Fibroblast of the conjunctiva (primary cell): ENCODE measurements at places on chromosomes 5 and 9.

DNA sequence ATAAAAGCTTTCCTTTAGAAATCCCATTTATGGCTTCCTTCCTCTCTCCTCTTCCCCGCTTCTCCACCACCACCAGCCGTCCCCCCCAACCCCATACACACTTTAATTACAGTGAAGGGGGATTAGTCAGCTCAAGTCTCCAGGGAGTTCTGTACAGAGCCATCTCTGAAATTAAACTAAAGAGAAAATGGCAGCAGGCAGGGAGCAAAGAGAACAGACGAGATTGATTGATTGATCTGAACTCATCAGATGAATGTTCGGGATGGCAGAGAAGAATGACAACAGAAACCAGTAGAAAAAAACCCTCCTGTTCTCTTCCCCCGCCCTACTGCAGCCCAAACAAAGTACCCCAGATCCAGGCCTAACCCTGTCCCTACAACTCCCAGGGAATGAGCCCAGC lies 241.7 kb upstream of the PANK3 start:
- no peak for DNase-seq

GRCh38 chr5:3201941-3202340 lies 393.7 kb upstream of the IRX1 start:
- no peak for DNase-seq

GRCh38 chr5:146646441-146646840 lies 130.5 kb upstream of the GPR151 start:
- no peak for DNase-seq

DNA sequence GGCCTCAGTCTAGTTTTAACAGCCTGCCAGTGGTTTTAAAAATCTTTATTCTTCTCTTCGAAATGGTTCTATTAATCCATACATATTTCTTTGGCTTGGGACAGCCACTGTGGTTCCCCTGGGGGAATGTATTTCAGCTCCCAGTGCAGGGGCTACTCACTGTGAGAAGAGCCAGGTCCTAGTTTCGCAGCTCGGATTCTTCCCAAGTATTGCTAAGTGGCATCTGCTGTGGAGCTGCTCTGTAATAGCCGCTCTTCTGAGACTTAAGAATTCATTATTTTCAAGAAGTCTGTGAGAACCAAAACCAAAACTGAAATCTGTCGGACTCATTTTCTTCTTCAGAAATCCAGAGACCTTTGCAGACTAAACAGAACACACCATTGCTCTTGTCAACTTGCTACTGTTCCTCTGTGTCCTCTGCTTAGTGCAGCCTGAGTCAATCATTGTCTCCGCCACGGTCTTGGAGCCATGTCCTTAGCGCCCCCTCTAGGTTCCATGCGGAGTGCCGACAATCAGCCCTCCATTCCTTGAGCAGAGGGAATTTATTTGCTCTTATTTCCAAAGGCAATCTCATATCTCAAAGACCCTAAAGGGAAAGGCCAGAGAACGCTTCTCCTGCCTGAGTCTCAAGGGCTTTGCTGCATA lies 478.2 kb downstream of the SPATA31D1 start:
- peak; percentile 6 for DNase-seq

- no peak for DNase-seq
These were observed 70.8 kb downstream of the MACROH2A1 start for GRCh38 chr5:135328128-135328687.

DNA sequence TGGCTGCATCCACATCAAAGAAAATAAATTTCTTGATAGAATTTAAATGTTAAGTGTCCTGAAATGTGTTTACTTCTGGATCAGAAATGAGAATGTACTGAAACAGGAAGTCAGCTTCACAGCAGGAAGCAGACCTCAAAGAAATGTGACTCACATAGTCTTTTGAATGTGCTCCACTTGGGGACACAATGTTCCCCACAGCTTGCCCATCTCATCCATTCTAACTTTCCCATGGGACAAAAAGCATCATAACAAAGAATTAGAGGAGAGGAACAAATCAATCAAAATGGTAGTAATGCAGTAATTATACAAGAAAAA lies 85.7 kb downstream of the GRAMD2B start:
- DNase-seq: no peak

DNA sequence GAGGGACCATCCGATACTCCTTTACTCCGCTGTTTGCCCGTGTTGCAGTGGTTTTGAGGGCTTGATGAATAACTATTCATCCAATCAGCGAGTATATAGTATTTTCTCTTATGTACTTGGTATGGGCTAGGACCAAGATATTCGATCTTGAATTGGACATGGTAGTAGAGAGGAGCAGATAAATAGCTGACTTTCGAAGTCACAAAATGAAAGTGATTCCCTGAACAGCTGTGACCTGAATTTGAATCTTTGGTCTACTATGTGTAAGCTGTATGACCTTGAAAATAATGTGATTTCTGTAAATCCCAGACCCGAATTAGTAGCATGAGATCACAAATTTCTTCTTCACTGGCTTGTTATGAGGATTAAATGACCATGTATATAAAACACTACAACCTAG lies 134.4 kb downstream of the TUSC1 start:
- DNase-seq: no peak

DNA sequence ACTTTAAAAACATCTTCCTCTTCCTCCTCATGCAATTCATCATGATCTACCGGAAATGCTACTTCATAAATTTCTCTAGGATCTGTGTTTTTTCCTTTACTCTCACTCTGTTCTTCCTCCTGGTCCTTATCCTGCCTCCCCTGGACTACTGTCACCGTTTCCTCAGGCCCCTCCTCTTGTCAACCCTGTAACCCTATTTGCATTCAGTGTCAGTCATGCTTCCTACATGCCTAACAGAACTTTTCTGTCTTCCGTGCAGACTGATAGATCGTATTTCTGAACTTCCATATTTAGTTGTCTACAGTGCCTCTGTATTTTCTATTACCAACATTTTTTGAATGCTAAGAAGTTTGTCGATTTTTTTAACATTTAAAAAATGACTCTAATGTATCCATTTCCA lies 27.3 kb downstream of the HTR4 start:
- no peak for DNase-seq

- no peak for DNase-seq
These were observed 140.6 kb downstream of the ERCC6L2 start for GRCh38 chr9:96015876-96016686.

DNA sequence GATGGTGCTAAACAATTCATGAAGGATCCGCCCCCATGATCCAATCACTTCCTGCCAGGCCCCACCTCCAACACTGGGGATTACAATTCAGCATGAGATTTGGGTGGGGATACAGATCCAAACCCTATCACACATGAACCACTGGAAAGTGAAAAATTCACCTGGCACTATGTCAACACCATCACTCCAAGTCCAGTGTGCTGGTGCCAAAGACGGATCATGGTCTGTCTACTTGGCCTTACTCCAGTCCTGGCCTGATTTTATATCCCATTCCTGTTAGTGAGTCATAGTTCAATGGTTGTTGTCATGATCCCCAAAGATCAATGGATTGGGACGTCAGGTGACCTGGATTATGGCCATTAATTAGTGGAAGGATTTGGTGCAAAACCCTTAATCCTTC lies 147.4 kb upstream of the RPS23 start:
- peak; percentile 65 for DNase-seq

DNA sequence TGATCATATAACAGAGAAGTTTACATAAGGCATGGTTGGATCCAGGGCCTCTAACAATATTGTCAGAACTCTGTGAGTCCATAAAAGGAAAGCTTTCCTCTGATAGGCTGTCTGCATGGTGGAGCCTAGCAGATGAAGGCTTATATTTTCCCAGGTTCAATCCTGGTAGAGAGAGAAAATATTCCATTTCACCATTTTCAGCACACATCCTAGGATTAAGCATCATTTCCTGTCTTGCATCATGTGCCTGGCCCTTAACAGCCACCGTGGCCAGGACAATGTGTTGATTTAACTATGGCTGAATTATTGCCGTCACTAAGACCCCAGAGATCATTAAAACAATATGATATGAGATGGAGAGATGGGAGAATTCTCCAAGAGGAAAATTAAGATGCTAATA lies 90.9 kb upstream of the GRIA1 start:
- DNase-seq: no peak

GRCh38 chr9:107018861-107019545 lies 156.0 kb downstream of the ZNF462 start:
- peak; percentile 46 for DNase-seq

DNA sequence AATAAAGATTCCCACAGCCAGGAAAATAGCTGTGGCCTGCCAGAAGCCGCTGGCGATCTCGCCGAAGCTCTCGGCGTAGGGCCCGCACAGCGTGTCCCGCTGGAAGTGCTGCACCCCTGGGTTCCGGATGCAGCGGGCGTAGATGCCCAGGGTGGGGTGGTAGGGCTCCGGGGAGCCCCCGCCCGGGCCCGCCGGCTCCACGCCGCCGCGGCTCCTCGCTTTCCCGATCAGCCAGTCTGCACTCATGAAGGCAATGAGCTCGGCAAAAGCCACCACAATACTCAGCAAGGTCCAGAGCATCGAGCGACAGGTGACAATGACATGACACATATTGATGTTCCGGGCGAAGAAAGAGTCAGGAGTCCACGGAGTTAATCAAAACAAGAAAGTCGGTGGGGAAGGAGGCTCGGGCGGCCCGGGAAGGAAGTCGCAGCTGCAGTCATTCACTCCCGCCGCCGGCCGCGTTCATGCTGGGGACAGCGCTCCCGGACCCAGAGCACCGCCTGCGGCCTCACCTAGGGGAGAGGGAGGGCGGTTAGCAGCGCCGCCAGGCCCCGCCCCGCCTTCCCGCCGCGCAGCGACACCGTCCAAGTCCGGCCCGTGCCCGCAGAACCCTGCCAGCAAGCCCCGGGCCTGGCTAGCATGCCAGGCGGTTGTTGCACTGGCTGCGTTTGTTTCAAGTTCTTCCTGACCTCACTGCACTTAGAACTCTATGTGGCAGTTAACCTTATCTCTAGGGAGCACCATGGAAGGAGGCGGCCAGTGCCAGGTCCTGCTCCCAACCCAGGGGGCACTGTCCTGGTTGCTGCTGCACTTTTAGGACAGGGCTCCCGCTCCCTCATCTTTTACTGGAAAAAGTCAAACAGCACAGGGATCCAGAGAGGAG lies 138.4 kb downstream of the LHFPL2 start:
- no peak for DNase-seq

DNA sequence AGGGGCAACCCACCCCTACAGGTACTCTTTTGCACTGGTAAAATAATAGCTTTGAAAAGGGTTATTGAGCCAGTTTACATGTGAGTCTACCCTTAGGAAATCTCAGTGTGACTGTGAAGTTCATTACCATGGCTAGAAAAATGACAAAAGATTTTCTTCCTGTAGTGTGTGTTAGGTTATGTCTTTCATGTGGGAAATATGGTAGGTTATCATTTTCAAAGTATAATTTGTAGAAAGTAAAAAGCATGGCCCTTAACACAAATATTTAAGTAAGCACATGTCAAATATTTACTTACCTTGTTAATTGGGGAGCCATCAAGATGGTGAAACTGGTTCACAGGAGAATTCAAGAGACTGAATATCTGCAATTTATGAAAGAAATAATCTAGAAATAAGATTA lies 37.3 kb upstream of the PLPP1 start:
- no peak for DNase-seq

GRCh38 chr9:126642010-126642744 lies 28.4 kb downstream of the LMX1B start:
- no peak for DNase-seq

GRCh38 chr5:10374046-10375022 lies 20.8 kb downstream of the MARCHF6 start:
- DNase-seq: no peak

- DNase-seq: no peak
These were observed 51.9 kb upstream of the SH3PXD2B start for GRCh38 chr5:172506251-172506650.

GRCh38 chr5:58188262-58188651 lies 271.6 kb downstream of the PLK2 start:
- DNase-seq: peak; percentile 48

- no peak for DNase-seq
These were observed 190.7 kb upstream of the SLC27A6 start for GRCh38 chr5:128774605-128775004.

DNA sequence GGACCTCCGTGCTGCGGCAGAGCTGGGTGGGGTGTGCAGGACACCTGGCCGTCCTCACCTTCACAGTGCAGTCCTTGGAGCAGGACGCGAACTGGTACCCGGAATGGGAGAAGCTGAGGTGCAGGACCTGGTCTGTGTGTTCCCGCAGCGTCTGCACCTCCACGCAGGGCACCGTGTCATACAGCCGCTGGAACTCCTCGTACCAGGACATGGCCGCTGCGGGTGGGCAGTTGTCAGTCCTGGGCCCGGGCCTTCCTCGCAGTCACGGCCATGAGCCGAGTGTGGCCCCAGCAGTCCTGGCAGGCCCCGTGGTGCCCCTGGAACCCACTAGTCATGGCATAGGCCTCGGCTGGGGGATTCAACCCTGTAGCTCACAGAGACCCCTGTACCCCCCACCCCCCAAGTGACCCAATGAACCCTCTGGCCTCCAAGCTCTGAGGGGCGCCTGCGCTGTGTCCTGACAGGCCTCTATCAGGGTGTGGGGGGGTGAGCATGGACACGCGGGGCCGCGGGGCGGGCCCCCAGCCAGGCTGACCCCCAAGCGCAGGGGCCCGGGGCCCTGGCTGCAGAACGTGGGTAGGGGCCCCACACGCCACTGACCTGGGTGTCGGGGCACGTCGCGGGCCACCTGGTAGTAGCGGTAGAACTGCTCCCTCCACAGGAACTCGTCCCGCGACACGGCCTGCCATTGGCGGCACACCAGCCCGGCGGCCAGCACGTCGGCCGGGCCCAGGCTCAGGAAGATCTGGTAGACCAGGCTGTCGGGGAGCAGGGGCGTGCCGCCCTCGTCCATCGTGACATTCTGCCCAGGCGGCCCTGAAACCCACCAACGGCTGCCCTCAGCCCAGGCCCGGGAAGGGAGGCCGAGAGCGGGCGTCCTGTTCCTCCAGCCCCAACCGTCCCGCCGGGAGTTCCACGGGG lies 987 bp downstream of the FBXW5 start:
- no peak for DNase-seq

DNA sequence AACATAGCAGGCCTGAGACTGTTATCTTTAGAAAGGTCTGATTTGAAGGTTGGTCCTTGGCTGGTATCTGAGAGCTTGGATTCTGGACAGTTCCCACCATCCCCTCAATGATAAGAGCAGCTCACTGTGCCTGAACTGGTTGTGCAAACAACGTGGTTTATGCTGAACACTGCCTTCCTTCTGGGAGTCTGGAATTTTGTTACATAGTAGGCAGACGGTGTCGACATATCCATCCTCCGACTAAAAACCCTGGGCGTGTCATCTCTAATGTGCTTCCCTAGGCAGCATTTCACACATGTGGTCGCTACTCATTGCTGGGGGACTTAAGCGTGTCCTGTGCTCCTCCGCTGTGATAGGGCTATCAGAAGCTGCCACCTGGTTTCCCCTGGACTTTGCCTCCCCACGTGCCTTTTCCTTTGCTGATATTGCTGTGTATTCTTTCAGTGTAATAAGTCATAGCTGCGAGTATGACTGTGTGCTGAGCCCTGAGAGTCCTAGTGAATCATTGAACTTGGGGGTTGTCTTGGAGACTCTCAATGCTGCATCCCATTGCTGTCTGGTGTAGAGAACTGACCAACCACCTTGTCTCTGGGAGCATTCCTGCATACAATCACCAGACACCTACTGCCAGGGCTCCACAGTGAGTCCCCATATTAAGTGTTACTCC lies 119.1 kb upstream of the TBC1D2 start:
- DNase-seq: no peak
